ENCODE measurements at places on chromosomes 6 and 20.

DNA sequence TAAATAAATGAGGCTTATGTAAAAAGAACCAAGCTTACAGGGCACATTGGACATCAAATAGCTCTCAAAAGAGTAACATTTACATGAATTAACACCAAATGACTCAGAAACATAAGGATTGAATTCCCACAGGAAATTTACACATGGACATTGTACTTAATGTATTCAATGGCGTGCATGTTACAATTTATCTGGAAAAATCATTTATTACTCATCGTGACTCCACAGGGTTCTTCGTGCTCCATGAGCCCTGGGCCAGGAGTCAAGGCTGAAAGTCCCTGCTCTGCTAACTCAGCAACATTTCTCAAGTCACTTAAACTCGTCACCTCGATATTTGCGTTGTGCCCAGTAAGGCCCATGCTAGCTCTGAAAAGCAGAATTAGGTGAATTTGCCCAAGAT lies 158.5 kb downstream of the PHACTR1 start:
- DNase-seq, result no peak

DNA sequence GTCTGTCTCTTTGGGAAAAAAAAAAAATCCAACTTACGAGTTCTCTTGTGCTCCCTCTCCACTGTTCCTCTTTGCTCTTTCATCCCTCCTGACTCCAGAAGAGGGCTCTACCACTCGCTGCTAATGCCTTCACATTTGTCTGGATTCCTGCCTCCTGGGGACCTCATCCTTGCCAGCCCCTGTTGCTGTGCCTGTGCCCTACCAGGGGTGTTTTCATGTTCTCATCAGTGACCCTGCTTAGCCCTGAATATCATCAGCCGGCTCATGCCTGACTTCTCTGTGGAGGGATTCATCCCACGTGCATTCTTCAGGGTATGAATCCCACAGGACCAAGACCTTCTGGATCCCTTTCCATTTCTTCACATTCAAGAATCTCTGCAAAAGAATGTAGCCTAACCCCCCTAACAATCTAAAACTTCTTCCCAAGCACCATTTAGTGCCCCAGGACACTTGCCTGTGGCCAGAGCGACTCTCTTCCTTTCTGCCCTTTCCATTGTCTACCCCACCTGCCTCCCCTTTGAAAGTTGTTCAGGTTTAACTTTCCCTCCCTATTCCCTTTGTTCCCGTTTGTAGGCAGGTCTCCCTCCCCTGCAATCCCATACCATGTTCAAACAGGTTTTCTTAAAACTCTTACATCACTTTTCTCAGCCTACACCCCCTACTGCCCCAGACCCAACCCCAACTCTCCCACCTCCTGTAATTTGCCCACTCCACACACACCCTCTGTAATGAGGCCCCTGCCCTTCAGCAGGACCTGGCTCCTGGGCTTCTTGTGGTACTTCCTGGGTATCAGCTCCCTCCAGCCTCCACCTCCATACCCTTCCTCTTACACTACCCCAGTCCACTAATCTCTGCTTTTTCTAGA lies 50.2 kb downstream of the RREB1 start:
- DNase-seq, result no peak

- DNase-seq, result no peak
Observed at GRCh38 chr6:135853227-135853626, 1.7 kb downstream of the PDE7B start.

DNA sequence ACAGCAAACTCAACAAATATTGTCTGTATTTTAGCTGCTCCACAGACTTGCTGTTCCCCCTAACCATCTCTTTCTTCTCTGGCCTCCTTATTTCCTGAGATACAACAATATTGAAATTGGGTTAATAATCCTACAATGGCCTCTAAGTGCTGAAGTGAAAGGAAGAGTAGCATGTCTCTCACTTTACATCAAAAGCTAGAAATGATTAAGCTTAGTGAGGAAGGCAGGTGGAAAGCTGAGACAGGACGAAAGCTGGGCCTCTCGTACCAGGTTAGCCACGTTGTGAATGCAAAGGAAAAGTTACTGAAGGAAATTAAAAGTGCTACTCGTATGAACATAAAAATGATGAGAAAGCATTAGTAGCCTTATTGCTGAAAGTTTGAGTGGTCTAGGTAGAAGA lies 63.8 kb downstream of the ELOVL5 start:
- DNase-seq, result no peak

DNA sequence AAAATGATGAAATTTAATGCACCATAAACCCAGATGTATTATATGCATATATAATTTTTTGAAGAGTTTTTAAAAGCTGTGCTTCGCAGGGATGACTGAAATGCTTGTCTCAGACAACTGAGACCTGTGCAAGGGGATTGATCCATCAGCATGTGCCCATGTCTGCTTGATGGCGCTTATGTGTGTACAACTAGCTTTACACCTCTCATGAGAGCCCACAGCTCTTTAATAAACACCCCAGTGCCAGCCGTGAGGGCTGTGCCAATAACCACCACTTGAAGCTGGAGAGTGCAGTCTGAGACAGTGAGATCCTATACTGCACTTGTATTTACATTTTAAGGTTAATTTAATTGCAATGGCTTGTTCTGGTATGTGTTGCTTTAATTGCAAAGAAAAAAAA lies 225.5 kb downstream of the BCKDHB start:
- DNase-seq, result no peak

DNA sequence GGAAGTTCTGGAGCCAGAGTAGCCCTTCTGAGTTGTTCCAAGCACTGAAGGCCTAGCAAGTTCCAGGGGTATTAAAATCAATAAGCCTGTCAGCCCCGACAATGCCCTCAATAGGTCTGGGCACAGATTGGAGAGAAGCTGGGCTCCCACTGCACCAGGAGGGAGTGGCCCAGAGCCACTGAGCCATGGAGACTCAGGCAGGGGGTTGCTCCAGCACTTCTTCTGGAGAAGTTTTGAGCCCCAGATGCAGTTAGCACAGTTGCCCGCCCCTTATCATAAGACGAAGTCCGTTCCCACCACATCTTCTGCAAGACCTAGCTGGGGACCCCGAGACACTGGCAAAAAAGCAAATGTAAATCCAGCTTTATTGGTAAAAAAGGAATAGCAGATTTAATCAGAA lies 13.0 kb downstream of the DEFB132 start:
- DNase-seq, result no peak

GRCh38 chr6:135811644-135812526 lies 39.6 kb upstream of the PDE7B start:
- DNase-seq, result no peak

GRCh38 chr20:12984069-12984765 lies 24.6 kb upstream of the SPTLC3 start:
- no peak for DNase-seq

- DNase-seq, result no peak
Observed at GRCh38 chr6:44062771-44063560, 64.3 kb downstream of the MRPL14 start.

- no peak for DNase-seq
Observed at GRCh38 chr6:97656236-97656635, 373.2 kb upstream of the MMS22L start.

DNA sequence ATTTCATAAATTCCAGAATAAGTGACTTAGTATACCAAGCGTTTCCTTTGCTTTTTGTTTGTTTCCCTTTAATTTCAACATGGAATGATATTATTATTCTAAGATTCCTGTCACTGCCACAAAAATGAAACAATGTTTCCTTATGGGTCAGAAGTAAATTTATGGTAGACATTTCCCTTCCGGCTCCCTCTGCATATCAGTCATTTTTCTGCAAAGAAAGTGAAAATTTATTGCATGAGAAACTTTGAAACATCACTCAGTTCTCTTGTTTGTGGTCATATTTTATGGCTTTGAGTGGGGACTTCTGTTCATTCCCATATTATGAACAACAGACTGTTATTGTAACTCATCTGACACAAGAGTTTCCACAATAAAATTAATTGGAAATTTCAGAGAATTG lies 97.8 kb downstream of the NKAIN2 start:
- DNase-seq, result no peak

DNA sequence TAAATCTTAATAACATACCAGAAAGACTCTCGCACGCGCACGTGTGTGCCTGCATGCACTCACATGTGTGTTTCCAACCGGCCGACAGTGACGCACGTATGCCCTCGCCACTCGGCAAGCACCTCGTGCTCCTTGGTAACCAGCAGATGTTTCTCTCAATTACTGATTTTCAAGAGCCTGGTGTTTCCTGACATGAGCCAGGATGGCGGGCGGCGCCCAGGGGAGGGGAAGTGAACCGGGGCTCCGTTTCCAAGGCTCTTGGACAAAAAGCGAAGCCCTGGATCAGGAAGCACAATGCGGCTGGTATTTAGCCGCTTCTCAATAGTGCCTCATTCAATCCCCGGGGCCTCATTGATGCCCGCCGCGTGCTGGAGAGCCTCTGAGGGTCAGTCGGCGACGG lies 37.7 kb downstream of the PMEPA1 start:
- no peak for DNase-seq

- no peak for DNase-seq
Observed at GRCh38 chr6:158911746-158912480, 88.1 kb downstream of the RSPH3 start.

- DNase-seq, result no peak
Observed at GRCh38 chr6:71393471-71393870, 104.9 kb downstream of the OGFRL1 start.

DNA sequence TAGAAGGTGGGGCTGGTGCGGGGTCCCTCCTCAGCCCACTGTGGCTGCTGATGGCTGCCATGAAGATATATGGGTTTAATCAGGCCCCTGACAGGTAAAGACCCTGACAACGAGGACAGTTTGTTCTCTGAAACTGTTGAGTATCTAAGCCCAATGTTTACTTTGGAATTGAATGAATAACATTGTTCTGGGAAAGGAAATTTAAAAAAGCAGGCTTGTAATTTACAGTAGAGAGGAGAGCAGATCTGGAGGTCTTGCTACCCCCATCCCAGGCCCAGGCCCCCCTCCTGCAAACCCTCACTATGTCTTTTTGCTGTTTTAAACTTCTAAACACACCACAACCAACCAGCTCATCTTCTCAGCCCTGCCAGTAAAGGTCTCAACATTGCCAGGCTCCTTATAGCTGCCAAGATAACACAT lies 171.3 kb downstream of the CDC5L start:
- DNase-seq, result no peak

DNA sequence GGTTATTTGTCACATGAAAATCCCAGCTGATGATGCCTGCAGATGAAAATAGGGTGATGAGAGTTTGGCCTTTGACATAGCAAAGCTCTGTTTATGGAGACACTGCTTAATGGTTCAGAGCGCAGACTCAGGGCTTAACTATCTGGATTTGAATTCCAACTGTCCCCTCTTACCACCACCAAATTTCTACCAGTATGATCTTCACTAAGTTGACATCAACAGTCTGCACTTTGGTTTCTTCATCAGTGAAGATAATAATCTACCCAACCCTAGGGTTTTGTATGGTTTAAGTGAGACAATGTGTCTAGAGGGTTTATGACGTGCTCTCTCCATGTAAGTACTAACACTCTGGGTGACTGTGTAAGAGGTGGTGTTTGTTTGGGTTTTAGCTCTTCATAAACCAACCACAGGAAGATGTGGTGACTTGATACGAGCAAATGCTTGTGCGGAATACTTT lies 151.4 kb upstream of the TNFAIP3 start:
- DNase-seq, result peak; percentile 28

- no peak for DNase-seq
Observed at GRCh38 chr6:34238585-34239499, 2.2 kb downstream of the HMGA1 start.
